ENCODE measurements at places on chromosomes 2 and 18. TPM values are rescaled to one million over a fixed set of nuclear protein-coding genes. Genes with fewer than 3 reads are reported as not detected.

Gene CXCR1
- polyA plus RNA-seq = not detected

DNA sequence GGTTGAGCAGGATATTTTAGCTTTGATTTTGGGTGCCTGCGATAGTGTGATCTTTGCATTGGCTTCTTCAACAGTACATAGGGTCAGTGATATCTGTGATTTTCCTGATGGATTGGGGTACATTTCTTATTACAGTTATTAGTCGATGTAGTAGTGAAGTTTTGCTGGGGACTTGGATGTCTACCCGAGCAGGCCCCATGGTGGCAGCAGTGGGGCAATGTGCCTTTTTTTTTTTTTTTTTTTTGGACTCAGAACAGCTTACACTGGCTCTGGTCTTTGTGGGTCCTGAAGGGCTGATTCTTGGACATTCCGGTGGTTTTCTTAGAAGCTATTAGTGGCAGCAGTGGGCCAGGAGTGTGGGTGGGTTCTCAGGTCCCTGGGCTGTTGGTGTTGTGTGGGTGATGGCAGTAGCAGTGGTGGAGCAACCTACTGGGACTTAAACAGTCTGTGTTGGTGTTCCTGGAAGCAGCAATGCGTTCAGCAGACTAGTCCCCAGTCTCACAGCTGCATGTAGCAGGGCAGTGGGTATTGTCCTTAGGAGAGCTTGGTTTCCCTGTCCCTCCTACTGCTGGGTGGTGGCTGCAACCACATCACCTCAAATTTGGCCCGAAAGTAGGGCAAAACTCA lies 53.7 kb upstream of the SLC4A10 start:
- DNase-seq = no peak

- no peak for DNase-seq
Observed at GRCh38 chr2:68646303-68646702, 2.9 kb downstream of the PROKR1 start.

DNA sequence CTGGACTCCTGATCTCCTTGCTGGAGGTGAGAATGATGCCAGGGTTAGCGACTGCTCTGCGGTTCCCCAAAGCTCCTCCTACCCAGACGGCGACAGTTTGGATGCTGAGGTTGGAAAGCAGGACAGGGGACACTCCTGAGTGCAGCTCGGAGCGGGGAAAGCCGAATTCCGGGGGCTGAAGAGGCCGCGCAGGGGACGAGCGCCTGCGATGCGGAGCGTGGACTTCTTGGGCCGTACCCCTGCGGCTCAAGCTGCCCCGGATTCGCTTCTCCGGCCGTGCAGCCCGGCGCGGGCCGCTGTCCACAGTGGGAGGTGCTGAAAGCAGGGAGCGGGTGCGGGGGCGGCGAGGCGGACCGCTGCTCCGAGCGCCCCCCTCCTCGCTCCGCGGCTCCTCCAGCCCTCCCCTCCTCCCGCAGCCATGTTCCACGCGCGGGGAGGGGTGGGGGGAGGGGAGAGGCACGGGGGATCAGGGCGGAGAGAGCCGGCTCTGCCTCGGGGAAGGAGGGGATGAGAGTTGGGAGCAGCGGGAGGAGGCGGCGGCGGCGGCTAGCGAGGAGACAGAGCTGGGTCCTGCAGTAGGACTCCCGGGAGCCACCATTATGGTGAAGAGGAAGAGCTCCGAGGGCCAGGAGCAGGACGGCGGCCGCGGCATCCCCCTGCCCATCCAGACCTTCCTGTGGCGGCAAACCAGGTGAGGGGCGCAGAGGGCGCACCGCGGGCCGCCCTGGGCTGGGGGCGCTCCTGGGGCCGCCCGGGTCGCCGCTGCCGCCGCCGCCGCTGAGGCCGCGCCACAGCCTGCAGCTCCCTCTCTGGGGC lies at the start of gene UNC80:
UNC80 (plus strand) TSS at position 359 of the 816 bp plus-strand sequence; CDS start at position 600, 241 bp downstream.
- peak; percentile 66 for DNase-seq

Gene REG1A
- not detected for polyA plus RNA-seq

Gene THSD7B
- 3.4 TPM for polyA plus RNA-seq

- no peak for DNase-seq
Observed at GRCh38 chr2:226139759-226140158, 659.9 kb downstream of the IRS1 start.

- no peak for DNase-seq
Observed at GRCh38 chr2:65367524-65367923, 64.9 kb downstream of the SPRED2 start.

DNA sequence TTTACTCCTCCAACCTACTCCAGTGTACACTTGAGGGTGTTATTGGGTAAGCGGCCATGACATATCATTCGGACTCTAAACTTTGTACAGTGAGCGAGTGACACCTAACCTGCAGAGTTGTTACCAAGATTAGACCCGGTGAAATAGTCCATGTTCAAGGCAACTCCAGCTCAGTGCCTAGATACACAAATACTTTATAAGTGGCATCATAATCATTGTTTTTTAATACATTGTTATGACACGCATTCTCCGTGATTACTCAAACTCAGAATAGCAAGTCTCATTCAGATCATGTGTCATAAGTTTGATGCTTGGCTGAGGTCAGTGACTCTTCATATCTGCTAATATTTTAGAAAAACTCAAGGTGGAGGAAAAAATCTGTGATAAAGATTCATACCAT lies 597.8 kb downstream of the DCC start:
- DNase-seq = no peak

- no peak for DNase-seq
Observed at GRCh38 chr2:2742726-2743125, 411.7 kb upstream of the MYT1L start.

DNA sequence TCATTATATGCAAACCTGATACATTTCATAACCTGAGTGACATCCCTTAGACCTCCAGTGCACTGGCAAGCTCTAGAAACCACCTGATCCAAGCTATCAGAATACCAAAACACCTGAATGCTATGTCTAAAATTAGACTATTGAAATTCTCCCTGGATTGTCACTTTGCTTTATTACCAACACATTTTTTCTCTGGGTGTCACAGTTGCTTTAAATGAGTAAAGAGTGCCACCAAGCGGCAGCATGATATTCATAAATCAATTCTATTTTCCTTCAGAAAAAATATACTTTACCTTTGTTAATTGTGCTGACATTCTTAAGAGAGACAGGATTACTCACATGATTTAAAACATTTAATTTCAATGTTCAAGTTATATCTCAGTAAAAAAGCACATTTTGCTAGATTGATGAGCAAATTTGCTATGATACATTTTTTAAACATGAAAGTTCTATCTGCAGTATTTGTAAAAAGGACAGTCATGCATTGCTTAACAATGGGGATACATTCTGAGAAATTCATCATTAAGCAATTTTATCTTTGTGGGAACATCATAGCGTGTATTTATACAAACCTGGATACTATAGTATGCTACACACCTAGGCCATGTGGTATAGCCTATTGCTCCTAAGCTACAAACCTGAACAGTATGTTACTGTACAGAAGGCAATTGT lies 338.4 kb upstream of the SLC39A10 start:
- DNase-seq = peak; percentile 26

Gene SULT1C4
- 55.5 TPM for polyA plus RNA-seq

DNA sequence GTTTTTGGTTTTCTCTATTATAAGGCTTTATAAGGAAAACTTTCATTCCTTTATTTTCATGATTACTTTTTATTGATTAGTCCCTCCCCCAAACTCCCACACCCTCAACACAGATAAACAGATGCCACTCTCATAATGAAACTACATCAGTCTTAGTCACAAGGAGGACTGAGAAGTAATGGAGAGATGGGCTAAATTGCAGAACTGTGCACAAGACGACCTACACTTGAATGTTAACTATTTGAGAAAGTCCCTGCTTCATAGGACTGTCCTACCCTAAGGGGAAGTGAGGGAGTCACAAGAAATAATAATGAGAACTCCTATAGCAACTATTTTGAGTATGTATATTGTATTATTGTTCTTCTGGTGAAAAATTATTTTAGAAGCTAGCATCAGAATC lies 360.8 kb downstream of the RBM43 start:
- no peak for DNase-seq

Gene ABCG5
- polyA plus RNA-seq = 0.70 TPM

Gene ACKR3
- 118 TPM for polyA plus RNA-seq

Gene EVX2
- not detected for polyA plus RNA-seq

Gene ERFE
- polyA plus RNA-seq = 4.7 TPM

Gene CCDC102B
- 4.1 TPM for polyA plus RNA-seq

DNA sequence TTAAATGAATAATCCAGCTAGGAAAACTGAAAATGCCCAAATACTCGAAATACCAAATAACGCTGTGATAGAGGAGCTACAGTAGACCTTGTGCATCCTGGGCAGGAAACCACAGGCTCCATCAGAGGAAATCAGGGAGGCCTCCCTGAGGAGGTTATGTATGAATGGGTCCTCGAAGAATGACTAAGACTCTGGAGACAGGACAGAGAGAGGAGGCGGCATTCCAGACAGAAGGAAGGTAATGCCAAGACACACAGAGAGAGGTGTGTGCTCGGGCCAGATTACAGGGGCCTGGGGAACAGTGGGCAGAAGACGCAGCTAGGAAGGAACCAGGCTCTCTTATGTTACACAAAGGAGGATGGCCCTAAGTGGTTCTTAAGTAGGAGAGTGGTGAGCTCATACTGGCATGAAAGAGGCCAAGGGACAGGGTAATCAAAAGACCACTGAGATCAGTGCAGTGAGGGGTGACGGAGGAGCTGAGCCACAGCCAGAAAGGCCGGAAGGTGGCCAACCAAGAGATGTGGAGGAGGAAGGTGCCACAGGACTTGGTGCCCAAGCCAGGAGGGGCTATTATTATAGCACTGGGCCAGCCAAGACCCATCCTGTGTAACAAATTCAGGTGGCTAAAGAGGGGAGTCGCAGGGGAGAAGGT lies 9.9 kb downstream of the ST3GAL5 start:
- no peak for DNase-seq

GRCh38 chr2:4528773-4529172 lies 825.4 kb downstream of the DCDC2C start:
- DNase-seq = no peak

Gene RAX
- not detected for polyA plus RNA-seq

GRCh38 chr2:28277466-28277865 lies 115.2 kb upstream of the FOSL2 start:
- no peak for DNase-seq

Gene ALPI
- polyA plus RNA-seq = not detected

GRCh38 chr2:120613742-120614571 lies 121.7 kb upstream of the GLI2 start:
- DNase-seq = no peak

GRCh38 chr2:165794536-165794928 lies 485 bp upstream of the GALNT3 start:
- DNase-seq = no peak

GRCh38 chr2:207258263-207258991 lies 92.7 kb upstream of the KLF7 start:
- DNase-seq = no peak

DNA sequence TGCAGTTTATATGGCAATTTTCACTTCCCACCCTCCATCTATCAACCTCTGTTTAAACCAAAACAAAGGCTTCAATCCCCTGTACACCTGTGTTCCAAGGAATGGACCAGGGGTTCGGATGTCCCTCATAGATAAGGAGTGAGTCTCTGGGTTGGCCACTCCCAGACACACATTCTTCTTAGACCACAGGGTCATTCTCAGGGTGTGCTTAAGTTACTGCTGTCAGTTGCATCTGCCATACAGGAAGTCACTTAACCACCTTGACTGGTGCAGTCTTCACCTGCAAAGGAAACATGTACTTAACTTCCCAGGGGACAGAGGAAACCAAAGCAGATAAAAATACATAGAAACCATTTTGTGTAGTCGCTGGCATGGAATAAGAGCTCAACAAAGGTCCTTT lies 151.0 kb upstream of the NDUFV2 start:
- no peak for DNase-seq

DNA sequence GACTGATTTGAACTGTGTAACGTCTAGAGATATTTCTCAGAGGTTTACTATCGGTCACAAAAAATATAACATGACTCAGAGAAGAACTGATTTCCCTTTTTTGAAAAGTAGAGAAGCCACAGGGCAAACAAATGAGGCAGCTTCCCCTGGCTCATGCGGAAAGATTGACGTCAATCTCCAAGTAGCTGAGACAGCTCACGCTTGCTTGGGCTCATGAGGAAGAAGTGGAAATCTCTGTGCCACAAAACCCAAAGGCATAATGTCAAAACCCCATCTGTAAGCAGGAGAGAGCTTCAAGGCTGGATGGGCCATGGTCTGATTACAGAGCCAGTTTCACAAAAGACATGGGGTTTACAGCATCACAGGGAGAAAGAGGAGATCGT lies 188.1 kb downstream of the ARL4C start:
- no peak for DNase-seq

DNA sequence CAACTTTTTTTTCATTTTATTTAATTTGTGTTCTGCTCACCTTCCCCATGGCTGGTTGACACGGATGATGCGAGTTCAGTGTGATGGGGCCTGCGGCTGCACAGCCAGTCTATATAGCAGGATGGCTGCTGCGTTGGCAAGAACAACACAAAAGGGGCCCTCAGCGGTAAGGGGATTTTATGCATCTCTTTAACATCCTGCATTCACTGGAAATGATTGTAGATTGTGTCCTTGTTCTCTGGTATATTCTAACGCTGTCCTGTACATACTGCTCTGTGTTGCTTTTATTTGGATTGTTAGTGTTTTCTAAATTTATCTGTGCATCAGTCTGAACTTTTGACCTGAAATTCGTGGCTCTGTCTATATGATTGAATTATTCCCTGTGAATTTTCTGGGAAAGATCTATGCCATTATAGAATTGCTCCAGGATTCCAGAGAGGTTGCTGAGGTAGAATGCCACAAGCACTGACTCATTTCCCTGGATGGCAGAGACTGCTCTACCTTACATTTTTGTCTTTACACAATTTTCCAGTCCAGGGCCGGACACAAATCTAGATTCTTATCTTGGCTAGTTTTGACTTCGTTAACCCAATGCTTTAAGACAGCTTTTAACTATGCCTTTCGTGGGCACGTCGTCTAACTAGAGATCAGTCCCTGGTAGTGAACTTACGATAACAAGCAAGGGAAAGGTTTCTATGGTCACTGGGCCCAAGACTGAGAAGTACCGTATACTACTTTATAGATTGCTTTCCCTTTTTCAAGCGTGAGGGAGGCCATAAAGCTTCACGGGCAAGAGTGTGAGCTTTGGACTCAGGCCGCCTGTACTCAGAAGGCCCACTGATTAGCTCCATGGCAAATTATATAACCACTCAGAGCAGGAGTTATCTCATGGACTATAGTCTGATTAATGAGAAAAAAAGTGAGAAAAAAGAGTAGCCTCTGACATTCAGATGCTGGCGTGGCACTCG lies at the start of gene CRYGC:
CRYGC (minus strand) TSS at position 85 of the 968 bp plus-strand sequence; CDS start at position 49, 36 bp downstream.
- DNase-seq = no peak

Gene LINC00305
- polyA plus RNA-seq = 1.4 TPM

GRCh38 chr2:96157649-96158553 lies 12.7 kb upstream of the DUSP2 start:
- no peak for DNase-seq
